ENCODE measurements at places on chromosomes 7 and 10.

DNA sequence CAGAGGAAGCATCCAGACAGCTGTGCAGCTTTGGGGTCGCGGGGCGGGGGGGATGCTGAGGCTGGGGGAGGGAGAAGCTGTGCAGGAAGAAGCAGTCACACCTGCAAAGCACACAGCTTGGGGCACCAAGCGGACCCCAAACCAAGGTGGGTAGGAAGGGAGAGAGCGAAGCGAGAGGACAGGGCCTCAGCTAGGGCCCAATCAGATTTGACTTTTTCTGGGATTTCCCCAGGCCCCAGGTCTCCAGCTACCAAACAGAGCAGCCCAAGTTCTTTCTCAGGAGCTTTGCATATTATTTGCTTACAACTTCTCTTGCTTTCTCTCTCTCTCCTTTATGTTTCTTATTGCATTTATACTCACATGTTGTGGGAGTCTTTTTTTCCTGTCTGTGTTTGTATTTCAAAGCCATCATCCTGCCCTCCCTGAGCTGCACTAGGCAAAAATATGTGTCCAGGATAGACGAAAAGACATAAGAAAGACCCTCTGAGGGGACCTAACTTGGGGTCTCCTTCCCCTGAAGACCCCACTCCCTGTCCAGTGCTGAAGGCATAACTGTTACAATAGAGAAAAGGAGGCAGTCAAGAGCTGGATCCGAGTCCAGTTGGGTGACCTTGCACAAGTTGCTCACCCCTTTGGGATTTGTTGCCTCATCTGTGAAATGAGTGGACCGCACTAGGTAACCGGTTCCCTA lies 50.6 kb upstream of the SMNDC1 start:
- no peak for DNase-seq

- DNase-seq = no peak
These were observed 10.7 kb downstream of the WIPI2 start for GRCh38 chr7:5200561-5201235.

GRCh38 chr10:118737603-118738302 lies 17.0 kb downstream of the CACUL1 start:
- no peak for DNase-seq

DNA sequence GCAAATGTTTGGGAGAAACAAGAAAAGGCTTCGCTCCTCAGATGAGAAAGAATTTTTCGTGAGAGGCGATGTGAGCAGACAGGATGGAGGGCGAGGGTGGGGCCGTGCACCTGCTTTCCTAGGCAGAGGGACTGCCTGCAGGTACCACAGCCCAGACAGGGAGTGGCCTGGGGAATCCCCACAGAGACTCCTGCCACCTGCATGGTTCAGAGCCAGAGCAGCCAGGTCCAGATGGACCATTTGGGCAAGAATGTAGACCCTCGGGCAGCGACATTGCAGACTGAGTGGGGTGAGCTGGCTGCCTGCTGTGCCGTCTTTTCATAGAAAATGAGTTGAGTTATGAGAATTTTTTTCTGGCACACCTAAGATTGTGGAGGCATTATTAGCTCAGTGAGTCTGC lies 216.8 kb downstream of the SNX10 start:
- no peak for DNase-seq

All from fibroblast of skin of back (primary cell).